ENCODE measurements at places on chromosomes 3 and 15.

- no peak for DNase-seq
Observed at GRCh38 chr3:162029736-162030135, 533.1 kb downstream of the OTOL1 start.

DNA sequence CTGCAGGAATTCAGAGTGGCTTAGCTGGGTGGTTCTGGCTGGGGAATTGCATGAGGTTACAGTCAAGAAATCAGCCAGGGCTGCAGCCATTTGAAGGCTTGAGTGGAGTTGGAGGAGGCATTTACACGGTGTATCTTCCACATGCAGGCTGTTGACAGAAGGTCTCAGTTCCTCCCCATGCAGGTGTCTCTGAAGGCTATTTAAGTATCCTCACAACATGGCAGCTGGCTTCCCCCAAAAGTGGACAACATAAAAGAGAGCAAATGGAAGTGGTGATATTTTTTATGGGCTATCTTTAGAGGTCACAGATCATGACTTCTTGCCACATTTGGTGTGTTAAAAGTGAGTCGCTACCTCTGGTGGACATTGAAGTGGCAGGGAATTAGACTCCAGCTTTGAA lies 60.1 kb upstream of the SPRED1 start:
- no peak for DNase-seq

DNA sequence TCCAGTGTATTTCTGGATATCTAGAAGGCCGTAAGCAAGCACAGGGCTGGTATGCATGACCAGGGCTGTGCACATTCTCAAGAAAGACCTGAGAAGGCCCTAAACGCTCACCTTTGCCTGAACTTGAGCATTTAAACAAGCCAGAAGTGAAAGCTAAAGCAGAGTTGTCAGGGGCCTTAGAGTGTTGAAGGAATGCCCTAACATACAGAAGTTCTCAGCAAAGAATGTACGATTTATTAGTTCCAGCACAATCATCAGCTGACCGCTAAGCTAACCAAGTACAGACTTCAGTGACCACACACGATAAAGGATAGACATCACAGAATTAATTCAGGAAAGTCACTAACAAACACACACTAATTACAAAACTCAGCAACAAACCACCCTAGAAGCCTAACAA lies 8.7 kb downstream of the HLTF start:
- no peak for DNase-seq

DNA sequence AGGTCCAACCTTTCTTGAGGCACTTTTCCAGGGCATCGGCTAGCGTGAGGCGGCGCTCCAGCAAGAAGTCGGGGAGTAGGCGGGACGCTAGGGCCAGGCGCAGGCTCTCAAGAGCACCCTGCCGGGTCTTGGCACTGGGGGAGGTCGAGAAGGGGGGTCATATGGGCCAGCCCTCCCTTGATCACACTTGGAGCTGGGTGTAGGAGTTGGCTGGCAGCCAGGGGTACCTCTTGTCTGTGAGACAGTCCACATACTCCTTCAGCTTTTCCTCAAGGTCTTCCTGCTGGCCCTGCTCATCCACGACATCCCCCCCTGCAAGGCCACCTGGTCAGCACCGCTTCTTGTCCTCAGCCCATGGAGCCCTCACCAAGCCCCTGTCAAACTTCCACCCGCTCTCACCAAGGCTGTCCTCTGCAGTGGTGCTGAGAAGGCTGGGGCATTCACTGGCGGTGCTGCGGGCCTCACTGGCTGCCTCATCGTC lies 2.0 kb downstream of the IFRD2 start:
- DNase-seq = no peak

GRCh38 chr3:141419946-141420345 lies 51.6 kb downstream of the ZBTB38 start:
- no peak for DNase-seq

- no peak for DNase-seq
Observed at GRCh38 chr3:81753416-81754027, 7.9 kb downstream of the GBE1 start.
